ENCODE measurements at places on chromosomes 6 and 20.

GRCh38 chr6:167699141-167699931 is 127.4 kb upstream of the AFDN start:
- peak; percentile 36 for DNase-seq

DNA sequence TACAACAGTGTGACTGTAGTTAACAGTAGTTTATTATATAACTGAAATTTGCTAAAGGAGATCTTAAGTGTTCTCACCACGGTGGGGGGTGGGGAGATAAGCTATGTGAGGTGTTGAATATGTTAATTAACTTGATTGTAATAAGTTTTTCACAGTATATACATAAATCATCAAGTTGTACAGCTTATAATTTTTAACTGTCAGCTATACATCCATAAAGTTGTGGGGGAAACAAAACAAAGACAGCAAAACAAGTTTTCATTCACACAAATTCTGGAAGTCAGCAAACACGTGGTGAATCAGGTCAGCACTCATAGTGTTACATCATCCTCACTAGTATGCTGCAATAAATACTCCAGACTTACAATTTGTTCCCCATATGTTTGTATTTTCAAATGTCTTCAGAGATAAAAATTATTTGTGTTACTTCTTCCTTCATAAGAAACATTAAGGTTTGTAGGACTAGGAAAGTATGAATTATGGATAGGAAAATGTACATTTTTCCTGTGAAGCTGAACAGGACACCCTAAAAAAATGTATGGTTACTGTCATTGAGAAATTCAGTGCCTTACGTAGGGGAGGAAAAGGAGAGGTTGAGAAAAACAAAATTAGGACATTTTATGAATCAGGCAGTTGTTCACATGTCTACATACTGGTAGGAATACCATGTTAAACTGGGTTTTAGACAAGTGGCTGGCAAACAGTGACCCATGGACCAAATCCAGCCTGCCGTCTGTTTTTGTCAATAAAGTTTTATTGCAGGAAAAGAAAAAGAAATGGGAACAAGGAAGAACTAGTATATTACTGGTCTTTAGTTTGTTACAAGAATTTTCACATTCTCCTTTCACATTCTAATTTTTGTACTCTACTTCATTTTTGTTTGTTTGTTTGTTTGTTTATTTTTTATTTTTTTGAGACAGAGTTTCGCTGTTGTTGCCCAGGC is 6.0 kb downstream of the SUMO4 start:
- DNase-seq: no peak

DNA sequence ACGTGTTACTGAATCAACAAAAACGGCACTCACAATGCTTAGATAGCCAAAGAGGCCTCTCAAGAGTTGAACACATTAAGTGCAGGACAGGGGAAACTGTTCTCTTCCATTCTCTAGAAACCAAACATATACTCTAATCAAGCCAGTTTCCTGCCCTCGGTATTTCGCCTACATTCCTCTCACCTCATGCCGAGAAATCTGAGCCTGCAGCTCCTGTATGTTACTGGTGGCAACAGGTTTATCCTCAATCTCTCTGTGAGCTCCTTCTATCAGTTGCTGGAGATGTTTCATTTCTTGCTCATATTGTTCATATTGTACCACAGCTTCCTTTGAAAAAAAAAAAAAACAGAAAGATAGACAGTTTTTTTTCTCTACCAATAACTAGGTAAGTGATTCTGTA is 328.9 kb downstream of the SYNE1 start:
- DNase-seq: no peak

DNA sequence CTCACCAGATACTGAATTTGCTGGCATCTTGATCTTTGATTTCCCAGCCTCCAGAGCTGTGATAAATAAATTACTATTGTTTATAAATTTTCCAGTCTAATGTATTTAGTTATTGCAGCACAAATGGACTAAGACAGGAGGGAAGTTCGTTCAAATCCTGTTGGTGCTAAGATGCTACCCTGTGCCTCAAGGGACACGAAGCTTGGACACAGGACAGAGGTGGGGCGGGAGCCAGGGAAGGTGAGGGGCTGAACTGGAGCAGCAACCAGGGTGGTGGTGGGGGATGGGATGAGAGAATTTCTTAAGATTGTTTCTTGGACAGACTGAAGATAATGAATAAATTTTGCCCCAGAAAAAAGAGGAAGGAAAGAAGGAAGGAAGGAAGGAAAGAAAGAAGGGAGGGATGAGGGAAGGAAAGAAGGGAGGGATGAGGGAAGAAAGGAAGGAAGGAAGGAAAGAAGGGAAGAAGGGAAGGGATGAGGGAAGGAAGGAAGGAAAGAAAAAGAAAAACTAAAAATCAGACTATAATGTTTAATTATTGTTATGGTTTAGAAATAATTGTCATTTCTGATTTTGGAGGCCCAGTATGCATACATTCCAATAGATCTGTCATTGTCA is 127.2 kb downstream of the CDC5L start:
- no peak for DNase-seq

GRCh38 chr6:106975738-106976064 is 1.2 kb upstream of the CD24 start:
- DNase-seq: no peak

DNA sequence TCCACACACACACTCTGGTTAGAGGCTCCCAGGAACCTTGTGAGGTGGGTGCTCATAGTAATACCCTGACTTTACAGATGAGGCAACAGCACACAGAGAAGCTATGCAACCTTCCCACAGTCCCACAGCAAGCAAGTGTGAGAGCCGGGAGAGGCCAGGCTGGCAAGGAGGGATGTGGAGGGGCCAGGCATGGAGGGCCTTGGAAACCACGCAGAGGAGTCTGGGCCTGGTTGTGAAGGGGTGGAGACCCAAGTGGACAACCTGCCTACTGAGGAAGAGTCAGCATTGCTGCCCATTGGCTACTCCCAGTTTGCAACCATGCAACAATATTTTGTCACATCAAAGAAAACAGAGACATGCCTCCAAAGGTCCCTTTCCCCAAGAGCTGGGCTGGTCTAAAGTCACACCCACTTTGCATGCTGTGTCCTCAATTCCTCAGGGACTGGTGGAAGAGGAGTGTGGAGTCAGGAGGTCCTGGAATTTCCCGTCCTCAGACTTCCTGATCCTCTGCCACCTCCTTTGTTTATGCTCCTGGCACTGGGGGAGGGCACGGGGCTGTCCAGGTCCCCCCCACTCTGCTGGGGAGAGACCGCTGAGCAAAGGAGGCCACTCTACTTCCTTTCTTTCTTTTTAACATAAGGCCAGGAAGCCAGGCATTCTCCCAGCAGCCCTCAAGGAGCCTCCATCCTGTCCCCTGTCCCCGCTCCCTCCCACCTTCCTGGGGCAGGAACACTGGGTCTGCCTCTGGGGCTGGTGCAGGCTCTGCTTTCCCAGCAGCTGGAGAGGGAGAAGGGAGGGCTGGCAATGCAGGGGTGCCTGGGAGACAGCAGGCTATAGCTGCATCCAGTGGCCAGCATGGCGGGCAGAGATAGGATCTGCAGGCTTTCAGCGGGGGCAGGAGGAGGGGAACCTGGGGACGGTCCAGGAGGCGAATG is 68.3 kb downstream of the NOL4L start:
- no peak for DNase-seq

- DNase-seq: no peak
These were observed 27.5 kb downstream of the DAAM2 start for GRCh38 chr6:39819676-39820075.

DNA sequence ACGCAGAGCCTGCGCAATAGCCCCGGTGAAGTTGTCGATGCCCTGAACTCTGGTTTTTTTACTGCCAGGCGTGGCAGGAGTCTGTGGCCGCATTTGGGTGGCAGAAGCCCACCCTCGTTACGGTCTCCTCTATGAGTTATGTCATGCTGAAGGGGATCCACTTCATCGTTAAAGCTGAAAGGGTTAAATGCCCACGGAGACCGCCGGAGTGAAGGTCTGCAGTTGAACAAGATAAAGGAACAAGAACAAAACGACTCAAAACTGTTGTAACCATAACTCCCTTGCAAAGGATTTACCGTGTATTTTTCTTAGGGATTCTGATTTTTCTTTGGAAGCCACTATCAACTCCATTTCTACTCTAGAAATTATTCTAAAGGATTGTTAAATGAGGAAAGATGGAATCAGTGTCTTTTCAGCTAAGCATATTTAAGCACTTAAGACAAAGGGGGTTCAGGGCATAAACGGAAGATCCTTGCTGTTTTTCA is 501 bp upstream of the ELOVL5 start:
- DNase-seq: no peak
